ENCODE measurements at places on chromosomes 4 and X. TPM values are rescaled to one million over a fixed set of nuclear protein-coding genes. Genes with fewer than 3 reads are reported as not detected.

MAGEA4 gene
- 0.23 TPM for total RNA-seq

- no peak for DNase-seq
Observed at GRCh38 chr4:137274404-137274803, 257.9 kb downstream of the PCDH18 start.

DNA sequence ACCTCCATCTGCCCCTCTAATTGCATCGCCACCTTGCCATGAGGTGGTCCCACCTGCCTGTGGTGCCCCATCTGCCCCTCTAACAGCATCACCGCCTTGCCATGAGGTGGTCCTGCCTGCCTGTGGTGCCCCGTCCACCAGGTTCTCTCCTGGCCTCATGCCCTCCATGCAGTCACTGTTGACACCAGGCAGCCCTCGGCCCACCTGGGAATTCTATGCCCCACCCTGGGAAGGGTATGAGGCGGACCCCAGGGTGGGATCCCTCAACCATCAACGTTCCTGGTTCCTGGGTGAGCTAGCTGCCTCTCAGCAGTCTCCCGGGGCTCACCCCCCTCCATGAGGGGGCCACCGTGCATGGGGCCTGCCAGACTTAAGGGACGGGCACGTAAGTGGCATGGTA, 38.9 kb downstream of the ACOX3 start:
- DNase-seq, result no peak

SYP gene
- 1.8 TPM for total RNA-seq

SRPK3 gene
- 0.18 TPM for total RNA-seq
